Heart right ventricle (tissue), 16 donors: ENCODE measurements at places on chromosomes 11 and 22. TPM values are rescaled to one million over a fixed set of nuclear protein-coding genes. Genes with fewer than 3 reads are reported as not detected.
A peak's percentile ranks its signal among the peaks of the same experiment; 100 is the strongest.

Gene RTN4RL2
- 1.5 TPM for total RNA-seq

Gene CD3E
- total RNA-seq = not detected

Gene SHISA8
- total RNA-seq = 1.2 TPM

Gene LRRC4C
- 0.93 TPM for total RNA-seq

Gene DGCR6L
- total RNA-seq = 42.0 TPM

Gene LUZP2
- 0.45 TPM for total RNA-seq

Gene INS
- total RNA-seq = 0.76 TPM

Gene DEPDC7
- total RNA-seq = not detected

DNA sequence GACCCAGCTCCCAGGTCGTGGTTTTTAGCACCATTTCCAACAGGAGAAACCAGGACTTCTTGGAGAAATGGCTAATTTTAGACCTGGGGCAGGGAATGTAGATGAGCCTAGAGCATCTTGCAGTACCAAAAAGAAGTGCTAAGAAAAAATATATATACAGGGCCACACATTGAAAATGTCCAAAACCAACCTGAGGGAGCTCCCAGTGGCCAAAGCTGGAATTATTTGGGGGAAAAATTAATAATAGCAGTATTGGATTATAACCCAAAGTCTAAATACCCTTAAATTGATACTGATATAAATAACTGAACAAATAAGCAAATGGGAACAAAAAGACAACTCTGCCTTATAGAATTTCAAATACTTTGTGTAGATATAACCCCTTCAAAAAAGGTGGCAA, 108.0 kb downstream of the PARVA start:
- no peaks in the 10 kb centered on the region for H3K36me3 ChIP-seq
- peaks cover 15% of the 10 kb centered on the region for H3K4me1 ChIP-seq
- H3K27me3 ChIP-seq = no peaks in the 10 kb centered on the region
- DNase-seq = no peak
- H3K4me3 ChIP-seq = no peak overlapping the region

GRCh38 chr22:28955817-28956216, 72.4 kb downstream of the ZNRF3 start:
- no peaks in the 10 kb centered on the region for H3K36me3 ChIP-seq
- no peak overlapping the region for H3K27ac ChIP-seq
- H3K4me3 ChIP-seq = no peak overlapping the region
- H3K27me3 ChIP-seq = no peaks in the 10 kb centered on the region
- DNase-seq = no peak

DNA sequence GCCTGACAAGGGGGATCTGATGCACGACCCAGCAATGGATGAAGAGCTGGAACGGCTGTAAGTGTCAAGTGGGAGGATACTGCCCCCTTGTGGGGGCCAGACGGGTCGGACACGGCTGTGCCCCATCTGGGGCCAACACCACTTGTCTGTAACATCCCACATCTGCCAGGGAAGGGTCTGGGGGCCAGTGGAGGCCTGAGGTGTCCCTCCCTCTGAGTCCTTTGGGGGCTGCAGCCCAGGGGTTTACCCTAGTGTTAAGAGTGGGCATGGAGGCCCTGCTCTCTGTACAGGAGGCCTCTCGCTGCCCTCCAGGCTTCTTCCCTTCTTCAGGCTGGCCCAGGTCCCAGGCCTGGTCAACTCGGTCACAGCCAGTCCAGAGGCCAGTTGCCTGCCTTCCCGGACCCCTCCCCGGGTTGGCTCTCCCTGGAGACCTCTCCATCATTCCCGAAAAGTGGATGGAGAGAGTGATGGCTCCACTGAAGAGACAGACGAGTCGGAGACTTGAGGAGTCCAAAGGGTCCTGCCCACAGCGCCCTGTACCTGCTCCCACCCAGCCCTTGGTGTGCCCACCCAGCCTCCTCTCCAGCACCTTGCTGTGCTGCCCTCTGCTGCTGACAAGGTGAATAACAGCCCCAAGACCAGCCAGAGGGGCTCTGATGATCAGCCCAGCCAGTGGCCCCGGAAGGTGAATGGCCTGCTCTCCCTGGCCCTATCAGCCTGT, 15.4 kb downstream of the ARFGAP2 start:
- no peaks in the 10 kb centered on the region for H3K27me3 ChIP-seq
- peaks cover 11% of the 10 kb centered on the region for H3K36me3 ChIP-seq
- H3K4me1 ChIP-seq = peaks cover 15% of the 10 kb centered on the region
- H3K4me3 ChIP-seq = no peak overlapping the region
- peak; percentile 50 for DNase-seq

- no peak overlapping the region for H3K27ac ChIP-seq
- peaks cover 2% of the 10 kb centered on the region for H3K36me3 ChIP-seq
- H3K27me3 ChIP-seq = no peaks in the 10 kb centered on the region
- H3K4me1 ChIP-seq = no peaks in the 10 kb centered on the region
- no peak for DNase-seq
These were observed 36.0 kb upstream of the CHRNA10 start for GRCh38 chr11:3707176-3707575.

DNA sequence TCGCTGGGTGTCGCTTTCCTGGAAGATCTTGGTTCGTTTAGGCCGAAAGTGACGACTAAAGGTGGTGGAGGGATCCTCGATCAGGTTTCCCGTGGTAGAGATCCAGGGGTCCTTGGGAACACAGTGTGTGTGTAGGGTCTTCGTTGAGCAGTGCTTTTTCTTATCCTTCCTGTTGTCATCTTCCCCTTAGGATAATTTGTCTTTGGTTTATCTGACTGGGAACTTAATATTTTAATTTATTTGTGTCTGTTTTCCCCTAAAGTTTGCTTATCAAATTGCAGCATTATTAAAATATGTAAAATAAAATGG, 403 bp downstream of the RBM7 start:
- H3K27me3 ChIP-seq = no peaks in the 10 kb centered on the region
- peak overlapping the region; percentile 100 for H3K27ac ChIP-seq
- no peaks in the 10 kb centered on the region for H3K36me3 ChIP-seq

DNA sequence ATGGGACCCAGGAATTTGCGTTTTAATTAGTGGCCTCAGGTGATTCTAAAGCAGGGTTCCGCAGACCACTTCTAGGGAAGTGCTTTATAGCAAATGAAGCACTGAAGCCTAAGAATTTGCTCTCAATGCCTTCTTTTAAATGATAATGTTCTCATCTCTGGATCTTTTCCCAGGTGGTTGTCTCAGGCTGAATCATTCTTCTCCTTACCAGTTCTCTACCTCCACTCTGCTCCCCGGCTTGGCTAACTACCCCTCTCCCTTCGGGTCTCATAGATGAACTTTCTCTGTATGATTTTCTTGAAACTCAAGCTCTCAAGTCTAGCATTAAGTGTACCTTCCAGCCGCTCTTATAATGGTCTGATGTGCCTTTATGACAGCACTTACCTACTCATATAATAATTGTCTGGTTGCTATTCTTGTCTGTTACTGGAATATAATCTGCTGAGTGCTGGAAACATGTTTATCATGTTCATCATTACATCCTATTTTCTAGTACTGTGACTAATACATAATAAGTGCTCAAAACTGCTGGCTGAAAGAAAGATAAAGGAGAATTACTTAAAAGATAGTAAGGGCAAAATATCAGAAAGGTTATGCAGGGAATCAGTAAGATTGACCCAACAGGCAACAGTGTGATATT, 195.9 kb upstream of the SESN3 start:
- no peak overlapping the region for H3K27ac ChIP-seq
- H3K4me1 ChIP-seq = no peaks in the 10 kb centered on the region
- no peaks in the 10 kb centered on the region for H3K36me3 ChIP-seq
- no peak for DNase-seq
- H3K27me3 ChIP-seq = no peaks in the 10 kb centered on the region

- peak; percentile 81 for DNase-seq
- H3K36me3 ChIP-seq = no peaks in the 10 kb centered on the region
- peak overlapping the region; percentile 97 for H3K27ac ChIP-seq
These were observed 15.2 kb downstream of the PRR33 start for GRCh38 chr11:1876361-1877063.

GRCh38 chr11:100232006-100232405, 455.1 kb upstream of the ARHGAP42 start:
- H3K27me3 ChIP-seq = no peaks in the 10 kb centered on the region
- H3K27ac ChIP-seq = no peak overlapping the region
- no peaks in the 10 kb centered on the region for H3K36me3 ChIP-seq
- no peak for DNase-seq
- H3K4me1 ChIP-seq = no peaks in the 10 kb centered on the region
- H3K4me3 ChIP-seq = no peak overlapping the region

GRCh38 chr11:77086521-77087472, 15.8 kb upstream of the OMP start:
- H3K27ac ChIP-seq = peak overlapping the region; percentile 34
- no peak for DNase-seq
- H3K4me3 ChIP-seq = no peak overlapping the region
- H3K4me1 ChIP-seq = peaks cover 28% of the 10 kb centered on the region
- H3K27me3 ChIP-seq = no peaks in the 10 kb centered on the region

DNA sequence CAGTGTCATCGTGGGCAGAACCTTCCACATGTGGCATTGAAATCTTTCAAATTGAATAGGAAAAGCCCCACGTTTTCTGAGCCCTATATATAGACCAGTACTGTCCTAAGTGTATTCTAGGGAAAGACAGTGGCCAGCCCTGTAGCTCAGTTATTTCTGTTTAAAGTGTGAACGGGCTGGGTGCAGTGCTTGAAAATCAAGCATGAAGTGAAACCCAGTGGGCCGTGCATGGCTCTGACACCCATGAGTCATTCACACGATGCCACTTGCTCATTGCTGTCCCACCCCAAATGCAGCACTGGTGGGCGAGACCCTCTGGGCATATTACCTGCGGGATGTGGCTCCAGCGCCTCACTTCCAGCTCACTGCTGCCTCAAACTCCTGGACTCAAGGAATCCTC, 29.8 kb upstream of the CCDC188 start:
- H3K27me3 ChIP-seq = no peaks in the 10 kb centered on the region
- H3K27ac ChIP-seq = no peak overlapping the region
- H3K4me1 ChIP-seq = no peaks in the 10 kb centered on the region
- no peak overlapping the region for H3K4me3 ChIP-seq
- no peaks in the 10 kb centered on the region for H3K36me3 ChIP-seq

DNA sequence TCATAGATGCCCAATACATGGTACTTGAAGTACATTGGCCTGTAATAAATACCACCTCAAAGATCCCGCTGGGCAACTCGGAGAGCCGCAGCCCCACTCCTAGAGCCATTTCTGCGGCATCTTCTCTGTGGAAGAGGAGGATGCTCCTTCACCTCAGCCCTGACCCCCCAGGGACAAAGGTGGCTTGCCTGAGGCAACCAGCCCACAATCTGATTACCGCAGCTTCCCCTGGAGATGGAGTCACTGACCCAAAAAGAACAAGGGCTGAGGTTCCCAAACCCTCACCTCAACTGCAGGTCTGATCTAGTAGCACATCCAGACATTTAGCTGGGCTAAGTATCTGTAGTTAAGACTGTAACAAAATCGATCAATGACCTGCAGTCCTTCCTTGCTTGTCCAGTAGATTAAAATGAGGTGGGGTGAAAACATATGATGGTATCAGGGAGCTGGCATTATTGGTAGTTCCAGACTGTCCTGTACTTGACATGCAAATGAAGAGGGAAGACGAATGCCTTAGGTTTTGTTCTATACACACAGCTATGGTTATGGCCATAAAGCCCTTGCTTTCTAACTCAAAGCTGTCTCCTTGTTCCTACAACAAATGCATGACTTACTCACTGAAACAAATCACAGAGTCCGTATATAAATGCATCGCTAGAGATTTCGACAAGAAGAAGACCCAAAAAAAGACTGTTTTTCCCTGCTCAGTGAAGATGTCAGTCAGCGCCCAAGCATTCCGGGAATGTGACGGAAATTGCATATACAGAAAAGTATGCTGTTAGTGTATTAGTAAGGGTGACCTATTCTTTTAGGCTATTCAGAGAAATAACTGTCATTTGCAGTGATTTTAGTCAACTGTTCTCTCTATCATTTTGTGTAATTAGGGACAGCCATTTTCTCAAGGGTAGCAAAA, 33.7 kb downstream of the C11orf71 start:
- no peak overlapping the region for H3K27ac ChIP-seq
- no peaks in the 10 kb centered on the region for H3K4me1 ChIP-seq
- DNase-seq = no peak
- no peaks in the 10 kb centered on the region for H3K27me3 ChIP-seq
- no peaks in the 10 kb centered on the region for H3K36me3 ChIP-seq

DNA sequence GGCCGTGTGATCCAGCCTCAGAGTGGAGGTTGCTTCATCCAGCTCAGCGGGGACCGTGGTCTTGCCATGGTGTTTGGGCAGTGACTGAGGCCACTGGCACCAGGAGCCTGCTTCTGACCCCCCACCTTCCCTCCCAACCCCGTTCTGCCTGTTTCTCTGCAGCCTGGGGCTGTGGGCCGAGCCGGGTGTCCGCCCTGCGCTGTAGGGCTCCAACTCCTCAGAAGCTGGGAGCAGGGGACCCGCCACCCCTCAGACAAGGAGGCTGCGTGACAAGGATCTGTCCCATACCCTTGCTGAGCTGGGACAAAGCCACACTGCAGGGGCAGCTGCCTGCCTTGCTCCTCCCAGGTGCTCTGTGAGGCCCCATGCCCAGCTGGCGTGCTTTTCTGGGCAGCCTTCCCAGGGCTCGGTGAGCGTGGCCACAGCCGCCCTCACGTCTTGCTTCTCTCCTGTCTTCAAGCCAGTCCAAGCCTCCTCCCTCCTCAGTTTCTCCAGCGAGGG, 11.7 kb upstream of the ARFGAP3 start:
- no peaks in the 10 kb centered on the region for H3K27me3 ChIP-seq
- peaks cover 18% of the 10 kb centered on the region for H3K4me1 ChIP-seq
- H3K4me3 ChIP-seq = no peak overlapping the region
- peak overlapping the region; percentile 58 for H3K27ac ChIP-seq
- H3K36me3 ChIP-seq = peaks cover 50% of the 10 kb centered on the region

DNA sequence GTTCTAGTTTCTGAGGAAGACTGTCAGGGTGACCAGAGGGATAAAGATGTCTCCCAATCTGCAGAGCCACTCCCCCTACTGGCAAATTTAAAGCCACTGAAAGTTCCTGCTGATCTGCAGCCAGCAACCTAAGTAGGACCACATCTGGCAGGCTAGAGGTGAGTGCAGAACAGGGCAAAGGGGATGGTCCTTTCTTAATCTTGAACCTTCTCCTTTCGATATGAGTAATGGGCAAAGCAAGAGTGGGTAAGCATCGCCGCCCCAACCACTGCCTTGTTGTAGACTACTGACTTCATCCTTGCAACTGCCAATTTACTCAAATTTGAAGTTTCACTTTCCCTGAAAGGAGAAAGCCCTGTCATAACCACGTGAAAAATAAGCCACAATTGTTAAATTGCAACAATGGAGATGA, 30.7 kb downstream of the SCUBE2 start:
- H3K4me3 ChIP-seq = no peak overlapping the region
- H3K27ac ChIP-seq = no peak overlapping the region
- no peak for DNase-seq
- H3K4me1 ChIP-seq = peaks cover 9% of the 10 kb centered on the region
- no peaks in the 10 kb centered on the region for H3K27me3 ChIP-seq
- no peaks in the 10 kb centered on the region for H3K36me3 ChIP-seq

DNA sequence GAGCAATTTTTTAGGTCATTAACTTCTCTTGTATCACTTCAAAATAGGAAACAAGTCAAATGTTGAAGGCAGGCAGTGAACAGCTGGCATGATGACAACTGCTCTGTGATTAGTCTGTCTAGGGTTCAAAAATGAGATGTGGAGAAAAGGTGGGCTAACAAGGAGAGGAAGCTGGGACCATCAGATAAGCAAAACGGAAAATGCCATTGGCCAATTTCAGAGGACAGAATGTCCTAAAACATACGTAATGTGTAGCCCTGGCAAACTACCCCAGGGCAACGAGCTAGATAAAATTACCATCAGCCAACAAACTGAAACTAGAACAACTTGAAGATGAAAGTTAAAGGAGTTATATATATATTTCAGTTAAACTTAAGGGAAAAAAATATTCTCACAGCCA, 93.2 kb downstream of the RELT start:
- DNase-seq = no peak
- peak overlapping the region; percentile 30 for H3K27ac ChIP-seq
- no peaks in the 10 kb centered on the region for H3K36me3 ChIP-seq
- H3K4me3 ChIP-seq = no peak overlapping the region
- no peaks in the 10 kb centered on the region for H3K27me3 ChIP-seq

GRCh38 chr11:83656796-83657330, 370.7 kb upstream of the CCDC90B start:
- H3K4me1 ChIP-seq = no peaks in the 10 kb centered on the region
- no peaks in the 10 kb centered on the region for H3K36me3 ChIP-seq
- H3K27me3 ChIP-seq = no peaks in the 10 kb centered on the region
